HCT116 (cell line): ENCODE measurements at places on chromosomes 4 and X.

GRCh38 chrX:153813161-153813560, 17.2 kb downstream of the PDZD4 start:
- DNase-seq, result no peak

- no peak for DNase-seq
These were observed 379.7 kb downstream of the SPRY1 start for GRCh38 chr4:123776267-123776666.

DNA sequence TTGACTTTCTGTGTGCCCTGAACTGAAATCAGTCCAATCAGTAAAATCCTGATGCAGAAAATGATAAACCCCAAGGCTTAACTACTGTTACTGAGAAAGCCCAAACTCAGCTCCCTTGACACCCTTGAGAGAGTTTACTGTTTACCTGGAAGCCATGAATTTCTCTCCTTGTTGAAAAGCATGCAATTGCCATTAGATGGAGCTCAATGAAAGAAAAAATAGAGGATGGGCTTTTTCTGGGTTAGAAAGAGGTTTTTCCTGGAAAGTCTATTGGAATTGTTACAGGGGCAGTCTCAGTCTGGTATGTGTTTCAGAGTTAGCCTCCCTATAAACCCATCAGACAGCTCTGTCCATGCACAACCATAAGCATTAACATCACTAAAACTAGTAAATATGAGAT, 66.4 kb upstream of the C4orf54 start:
- no peak for DNase-seq

DNA sequence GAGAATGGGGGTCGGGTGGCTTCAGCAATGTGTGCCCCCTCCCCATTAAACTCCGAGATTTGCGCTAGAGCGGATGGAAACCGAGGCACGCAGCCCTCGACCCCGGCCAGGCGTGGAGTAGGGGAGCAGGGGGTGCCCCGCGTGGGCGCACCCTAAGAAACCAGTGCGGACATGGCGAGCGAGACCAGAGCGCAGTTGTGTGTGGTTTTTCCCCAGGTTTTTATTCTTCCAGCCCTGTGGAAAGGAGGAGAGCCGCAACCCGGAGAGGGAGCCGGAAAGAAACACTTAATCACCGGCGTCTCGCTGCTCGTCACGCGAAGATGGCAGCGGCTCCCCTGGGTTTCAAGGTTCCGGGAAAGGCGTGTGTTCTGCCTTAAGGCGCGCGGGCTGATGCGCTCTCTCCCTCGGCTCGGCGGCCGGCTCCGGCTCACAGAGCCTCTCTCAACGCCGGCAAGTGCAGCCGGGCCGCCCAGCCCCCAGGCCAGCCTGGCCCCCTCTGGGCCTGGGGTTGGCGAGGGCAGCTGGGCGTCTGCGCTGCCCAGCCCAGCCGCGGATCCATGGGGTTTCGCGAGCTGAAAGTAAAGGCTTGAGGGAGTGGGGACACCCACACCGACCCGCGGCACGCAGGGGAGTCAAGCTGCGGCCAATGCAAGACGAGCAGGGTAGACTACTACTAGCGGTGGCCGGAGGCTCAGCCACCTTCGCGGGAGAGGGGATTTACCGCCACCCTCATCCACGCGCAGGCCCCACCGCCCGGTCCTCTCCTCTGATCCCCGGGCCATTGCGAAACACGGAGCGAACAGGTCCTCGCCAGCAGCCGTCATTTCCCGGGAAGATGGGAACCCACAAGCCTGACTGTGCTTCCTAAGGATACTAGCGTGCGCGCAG, 74.0 kb upstream of the BCOR start:
- no peak for DNase-seq

- DNase-seq, result no peak
These were observed 1235.3 kb downstream of the FSTL5 start for GRCh38 chr4:160928482-160928881.

GRCh38 chrX:85903692-85904471, 143.5 kb downstream of the CHM start:
- DNase-seq, result no peak

DNA sequence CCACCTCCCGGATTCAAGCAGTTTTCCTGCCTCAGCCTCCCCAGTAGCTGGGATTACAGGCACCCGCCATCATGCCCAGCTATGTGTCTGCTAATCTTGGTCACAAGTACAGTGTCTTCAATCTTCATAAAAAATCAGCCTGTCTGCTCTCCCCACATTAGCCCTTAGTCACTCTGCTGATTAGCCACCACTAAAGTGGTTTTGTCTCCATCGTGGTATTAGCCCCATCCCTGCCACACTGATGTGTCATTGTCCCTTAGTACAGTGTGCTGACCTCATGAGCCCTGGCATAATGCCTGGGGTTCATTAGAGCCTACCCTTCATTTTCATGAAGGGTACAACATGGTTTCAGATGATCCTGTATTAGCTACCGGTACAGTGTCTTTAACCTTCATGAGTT, 49.9 kb downstream of the ZNF157 start:
- DNase-seq, result no peak
